ENCODE measurements at places on chromosomes 2 and 18.

DNA sequence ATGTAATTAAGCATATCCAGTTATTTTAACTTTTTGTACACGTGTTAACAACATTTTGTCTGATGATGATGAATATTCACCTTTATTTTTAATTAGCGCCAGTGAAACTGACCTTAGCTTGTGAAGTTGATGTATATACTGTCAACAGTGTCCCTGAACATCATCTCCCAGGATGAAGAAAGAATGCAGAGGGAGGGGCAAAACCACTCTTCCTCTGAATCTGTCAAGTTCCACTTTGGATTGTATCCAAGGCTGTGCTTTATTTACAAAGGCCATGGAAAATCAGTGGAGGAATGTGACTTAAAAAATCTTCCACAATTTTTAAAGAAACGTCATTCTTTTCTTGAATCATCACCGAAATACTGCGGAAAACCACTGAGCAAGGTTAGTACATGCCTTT is 4.5 kb upstream of the RMDN2 start:
- no peak for DNase-seq

GRCh38 chr18:45103319-45104048 is 422.8 kb downstream of the SETBP1 start:
- DNase-seq = peak; percentile 87

DNA sequence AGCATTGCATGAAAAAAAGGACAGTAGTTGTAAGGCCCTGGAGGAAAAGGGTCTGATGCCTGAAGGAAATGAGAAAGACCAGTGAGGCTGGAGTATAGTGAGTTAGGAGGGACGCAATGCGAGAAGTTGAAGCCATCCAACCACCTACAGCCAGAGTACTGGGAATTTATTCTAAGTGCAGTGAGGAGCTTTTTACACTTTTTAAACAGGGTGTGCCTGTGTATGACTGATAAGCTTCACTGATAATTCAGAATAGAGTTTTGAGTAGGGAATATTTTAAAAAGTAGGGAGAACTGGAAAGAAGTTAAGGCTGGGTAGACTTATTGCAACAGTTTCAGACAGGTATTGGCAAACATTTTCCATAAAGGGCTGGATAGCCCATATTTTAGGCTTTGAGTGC is 35.9 kb upstream of the CCDC85A start:
- DNase-seq = no peak

- no peak for DNase-seq
Observed at GRCh38 chr2:10079266-10079869, 843 bp downstream of the CYS1 start.

DNA sequence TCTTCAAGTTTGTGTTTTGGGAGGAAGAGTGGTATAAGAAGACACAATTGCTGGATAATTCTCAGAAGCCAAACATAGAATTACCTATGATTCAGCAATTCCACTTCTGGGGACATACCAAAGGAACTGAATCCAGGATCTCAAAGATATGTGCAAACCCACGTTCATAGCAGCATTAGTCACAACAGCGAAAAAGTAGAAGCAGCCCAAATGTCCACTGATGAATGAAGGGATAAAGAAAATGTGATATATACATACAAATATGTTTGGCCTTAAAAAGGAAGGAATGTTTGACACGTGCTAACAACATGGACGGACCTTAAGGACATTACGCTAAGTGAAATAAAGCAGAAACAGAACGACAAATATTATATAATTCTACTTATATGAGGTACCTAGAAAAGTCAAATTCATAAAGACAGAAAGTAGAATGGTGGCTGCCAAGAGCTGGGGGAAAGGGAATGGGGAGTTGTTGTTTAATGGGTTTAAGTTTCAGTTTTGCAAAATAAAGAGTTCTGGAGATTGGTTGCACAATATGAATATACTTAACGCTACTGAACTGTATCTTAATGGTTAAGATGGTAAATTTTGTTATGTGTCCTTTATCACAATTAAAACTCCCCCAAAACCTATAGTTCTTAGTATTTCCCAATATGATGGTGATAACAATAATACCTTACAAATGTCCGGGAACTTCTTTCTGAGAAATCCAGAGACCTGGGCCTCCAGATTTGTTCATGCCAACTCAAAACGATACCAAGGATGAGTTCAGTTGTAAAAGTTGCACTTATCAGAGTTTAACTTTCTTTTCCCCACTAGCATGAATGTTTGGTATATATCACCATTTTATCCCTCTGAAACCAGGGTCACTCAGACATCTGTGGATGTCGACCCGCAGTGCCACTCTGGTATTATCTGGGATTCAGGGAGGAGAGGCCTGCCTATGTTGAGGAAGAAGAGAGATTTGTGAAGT is 33.7 kb upstream of the WIPF1 start:
- no peak for DNase-seq

DNA sequence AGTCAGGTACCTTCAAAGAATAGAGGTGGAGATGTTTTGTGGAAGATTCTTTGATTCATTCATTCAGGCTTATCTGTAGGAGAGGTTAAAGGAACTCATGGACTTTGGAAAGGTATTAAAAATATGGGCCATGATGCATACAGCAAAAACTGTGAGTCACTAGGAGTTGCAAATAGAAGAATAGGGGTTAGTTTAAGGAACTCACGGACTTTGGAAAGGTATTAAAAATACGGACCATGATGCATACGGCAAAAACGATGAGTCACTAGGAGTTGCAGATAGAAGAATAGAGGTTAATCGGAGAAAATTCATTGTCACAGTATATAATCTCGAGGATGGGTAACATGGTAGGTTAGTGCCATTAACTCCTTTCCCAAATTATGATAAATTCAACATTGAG is 41.2 kb downstream of the SLC9A2 start:
- no peak for DNase-seq
